ENCODE measurements at places on chromosomes 7 and 10.

GRCh38 chr7:44920119-44920518, 34.8 kb upstream of the PURB start:
- DNase-seq: no peak

- DNase-seq: no peak
Observed at GRCh38 chr10:129968853-129969183, 4.7 kb upstream of the EBF3 start.

DNA sequence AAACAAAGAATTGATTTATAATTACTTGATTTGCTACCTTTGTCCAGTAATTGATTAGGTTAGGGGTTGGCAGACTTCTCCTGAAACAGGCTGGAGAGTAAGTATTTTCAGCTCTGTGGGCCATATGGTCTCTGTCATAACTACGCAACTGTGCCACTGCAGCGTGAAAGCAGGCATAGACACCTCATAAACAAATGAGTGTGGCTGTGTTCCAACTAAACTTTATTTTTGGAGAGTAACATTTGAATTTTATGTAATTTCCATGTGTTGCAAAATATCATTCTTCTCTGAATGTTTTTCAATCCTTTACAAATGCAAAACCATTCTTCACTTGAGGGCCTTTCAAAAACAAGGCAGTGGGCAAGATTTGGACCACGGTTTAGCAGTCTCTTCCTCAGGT, 76.9 kb downstream of the GALNT17 start:
- DNase-seq: no peak

- DNase-seq: no peak
Observed at GRCh38 chr7:69122953-69123352, 475.3 kb upstream of the AUTS2 start.

- DNase-seq: no peak
Observed at GRCh38 chr7:3461923-3462322, 160.9 kb downstream of the SDK1 start.

DNA sequence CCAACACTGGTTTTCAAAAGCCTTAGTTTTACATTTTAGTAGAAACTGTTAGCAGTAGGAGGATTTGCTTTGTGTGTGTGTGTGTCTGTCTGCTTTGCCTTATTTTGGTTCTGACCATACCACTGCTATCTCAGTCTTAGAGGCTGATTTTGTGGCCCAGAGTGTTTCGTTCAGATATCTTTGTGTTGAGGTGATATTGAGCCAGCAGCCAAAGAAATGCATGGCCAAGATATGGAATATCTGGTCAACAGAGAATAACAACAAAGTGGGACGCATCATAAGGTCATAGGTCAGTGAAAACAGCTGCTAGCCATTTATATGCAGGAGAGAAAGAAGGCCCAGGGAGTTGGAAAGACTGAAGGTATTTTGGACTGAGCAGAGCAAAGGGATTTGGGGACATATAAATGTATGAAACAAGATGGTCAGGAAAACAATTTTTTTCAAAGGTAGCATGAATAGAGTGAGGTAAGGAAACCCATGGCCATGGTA, 47.7 kb downstream of the KIAA1217 start:
- no peak for DNase-seq

Data from A172 (cell line).